ENCODE measurements at places on chromosomes 5 and 9.

GRCh38 chr9:106218427-106218826 is 524.1 kb downstream of the TMEM38B start:
- no peak for DNase-seq

GRCh38 chr5:149125386-149125891 is 15.9 kb upstream of the ABLIM3 start:
- no peak for DNase-seq

DNA sequence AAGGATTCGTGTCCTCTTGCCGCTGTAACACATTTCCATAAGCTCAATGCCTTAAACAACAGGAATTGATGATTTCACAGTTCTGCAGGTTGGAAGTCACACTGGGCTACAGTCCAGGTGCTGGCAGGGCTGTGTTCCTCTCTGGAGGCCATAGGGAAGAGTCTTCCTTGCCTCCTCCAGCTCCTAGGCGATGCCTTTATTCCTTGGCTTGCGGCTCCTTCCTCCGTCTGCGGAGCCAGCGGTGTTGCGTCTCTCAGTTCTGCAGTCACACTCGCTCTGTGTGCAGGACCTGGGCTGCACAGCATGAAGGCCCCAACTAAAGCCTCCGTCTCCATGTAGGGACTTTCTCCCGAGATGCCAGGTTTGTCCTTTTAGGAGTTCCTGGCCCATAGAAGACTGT is 70.0 kb downstream of the IL6ST start:
- DNase-seq, result no peak

DNA sequence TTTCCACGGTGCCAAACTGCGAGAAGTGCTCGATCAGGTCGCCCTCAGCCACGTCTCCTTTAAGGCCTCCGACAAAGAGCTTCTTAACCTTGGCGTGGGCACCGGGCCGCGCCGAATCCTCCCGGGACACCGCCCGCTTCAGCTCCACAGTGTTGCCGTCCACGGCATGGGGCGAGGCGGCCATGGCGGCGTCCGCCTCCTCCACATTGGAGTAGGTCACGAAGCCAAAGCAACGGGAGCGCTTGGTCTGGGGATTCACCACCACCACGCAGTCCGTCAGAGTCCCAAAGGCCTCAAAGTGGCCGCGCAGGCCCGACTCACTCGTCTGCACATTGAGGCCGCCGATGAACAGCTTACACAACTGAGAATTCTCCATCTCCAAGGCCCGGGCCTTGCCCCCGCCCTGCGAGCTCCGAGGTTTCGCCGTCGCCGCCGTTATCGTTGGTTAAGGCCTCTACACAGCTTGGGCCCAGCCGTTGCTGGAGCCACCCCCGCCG is 424 bp downstream of the HNRNPA0 start:
- DNase-seq, result peak; percentile 26

DNA sequence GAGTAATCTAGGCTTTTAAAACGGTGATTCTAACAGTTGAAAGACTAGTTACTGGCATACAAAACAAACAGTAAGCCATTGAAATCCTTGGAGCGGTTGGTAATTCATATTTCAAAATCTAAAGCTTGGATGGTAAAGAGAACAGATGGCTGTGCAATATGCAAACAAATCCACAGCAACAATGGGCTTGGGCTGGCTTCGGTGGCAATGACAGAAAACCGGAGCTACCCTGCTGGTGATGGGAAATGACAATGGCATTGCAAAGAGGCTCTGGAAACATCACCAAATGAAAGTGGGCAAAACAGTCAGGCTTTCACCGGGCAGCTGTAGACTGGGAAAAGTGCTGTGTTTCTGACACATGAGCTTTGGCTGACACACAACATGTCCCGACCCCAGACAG is 42.2 kb downstream of the MED27 start:
- DNase-seq, result no peak

GRCh38 chr9:127773272-127773671 is 5.2 kb downstream of the SH2D3C start:
- DNase-seq, result no peak

DNA sequence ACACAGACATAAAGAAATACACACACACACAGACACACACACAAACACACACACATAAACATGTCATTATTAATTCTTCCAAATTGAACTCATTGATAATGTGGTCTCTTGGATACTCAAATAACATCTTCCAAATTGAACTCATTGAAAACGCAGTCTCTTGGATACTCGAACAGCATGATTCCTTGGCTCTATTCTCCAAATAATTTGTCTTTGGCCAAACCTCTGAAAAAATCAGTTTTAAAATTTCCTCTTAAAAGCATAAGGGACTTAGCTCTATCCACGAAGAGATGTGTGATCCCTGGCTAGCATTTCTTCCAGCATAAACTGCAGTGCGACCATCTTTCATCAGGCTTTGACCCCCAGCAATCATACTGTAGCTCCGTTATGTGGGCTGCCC is 296.6 kb downstream of the IRX2 start:
- DNase-seq, result no peak

DNA sequence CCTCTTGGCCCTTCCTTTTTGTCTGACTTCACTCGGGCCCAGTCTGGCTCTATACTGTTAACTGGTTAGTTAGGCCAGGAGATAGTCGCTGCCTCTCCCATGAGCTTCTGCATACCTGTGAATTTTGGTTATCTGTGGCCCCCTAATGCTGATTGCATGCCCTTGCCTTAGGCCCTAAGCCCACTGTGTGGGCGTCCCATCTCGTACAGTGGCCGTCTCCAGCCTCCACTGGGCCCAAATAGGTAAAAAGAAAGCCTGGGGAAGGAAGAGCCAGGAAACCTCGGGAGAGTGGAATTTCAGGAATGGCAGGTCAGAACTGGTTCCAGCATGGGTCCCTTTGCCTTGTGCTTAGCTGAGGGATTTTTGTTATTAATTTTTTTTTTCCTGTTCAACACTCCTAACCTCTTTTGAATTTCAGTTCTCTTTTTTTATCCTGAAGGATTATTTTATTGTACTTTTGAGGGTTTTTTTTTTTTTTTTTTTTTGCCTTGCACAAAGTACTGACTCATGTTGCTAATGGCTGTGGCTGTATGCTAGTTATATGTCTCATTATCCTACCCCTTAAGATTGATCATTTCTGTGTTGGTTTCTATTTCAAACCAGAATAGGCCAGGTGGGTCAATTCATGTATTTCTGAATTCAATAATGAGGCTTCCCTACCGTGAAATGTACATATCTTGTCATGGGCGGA is 3.4 kb downstream of the PRRC2B start:
- DNase-seq, result no peak

GRCh38 chr9:35054871-35055644 is 17.4 kb downstream of the VCP start:
- no peak for DNase-seq

DNA sequence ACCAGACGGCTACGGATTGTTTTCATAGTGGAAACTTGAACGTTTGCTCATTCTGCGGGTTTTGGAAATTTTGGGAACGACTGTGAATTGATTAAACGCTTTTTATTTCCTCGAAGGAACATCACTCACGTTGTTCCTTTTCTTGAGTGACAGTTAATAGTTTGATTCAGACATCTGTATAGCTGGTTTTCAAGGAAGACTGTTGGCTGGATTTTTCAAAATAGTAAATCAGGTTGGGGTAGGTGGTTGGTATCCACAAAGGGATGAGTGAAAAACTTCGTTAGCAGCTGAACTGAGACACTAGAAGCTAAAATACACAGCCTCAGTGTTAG is 1.1 kb downstream of the TGFBR1 start:
- no peak for DNase-seq

All from T follicular helper cell (primary cell).